ENCODE measurements at places on chromosomes 12 and 14. TPM values are rescaled to one million over a fixed set of nuclear protein-coding genes. Genes with fewer than 3 reads are reported as not detected.

GRCh38 chr14:40463886-40464285, 1031.7 kb upstream of the FBXO33 start:
- no peak for DNase-seq

DNA sequence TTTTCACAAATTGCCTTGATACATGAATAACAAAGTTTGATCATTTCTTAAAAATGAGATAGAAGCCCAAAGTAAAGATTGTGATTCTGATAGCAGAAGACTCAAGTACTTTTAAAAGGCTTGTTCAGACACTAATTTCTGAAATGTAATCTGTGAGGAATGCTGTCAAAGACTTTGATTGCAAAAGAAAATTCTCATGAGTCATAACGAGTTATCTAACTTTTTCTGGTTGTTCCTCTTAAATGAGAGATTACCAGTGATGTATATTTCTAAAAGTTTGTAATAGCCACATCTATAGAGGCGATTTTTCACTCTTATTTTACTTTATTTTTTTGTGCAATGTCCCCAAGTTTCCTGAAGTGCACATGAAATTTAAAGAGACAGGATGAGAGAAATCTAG, 7.0 kb downstream of the PYGL start:
- peak; percentile 44 for DNase-seq

GRCh38 chr12:109503611-109504010, 26.2 kb downstream of the UBE3B start:
- DNase-seq = no peak

DNA sequence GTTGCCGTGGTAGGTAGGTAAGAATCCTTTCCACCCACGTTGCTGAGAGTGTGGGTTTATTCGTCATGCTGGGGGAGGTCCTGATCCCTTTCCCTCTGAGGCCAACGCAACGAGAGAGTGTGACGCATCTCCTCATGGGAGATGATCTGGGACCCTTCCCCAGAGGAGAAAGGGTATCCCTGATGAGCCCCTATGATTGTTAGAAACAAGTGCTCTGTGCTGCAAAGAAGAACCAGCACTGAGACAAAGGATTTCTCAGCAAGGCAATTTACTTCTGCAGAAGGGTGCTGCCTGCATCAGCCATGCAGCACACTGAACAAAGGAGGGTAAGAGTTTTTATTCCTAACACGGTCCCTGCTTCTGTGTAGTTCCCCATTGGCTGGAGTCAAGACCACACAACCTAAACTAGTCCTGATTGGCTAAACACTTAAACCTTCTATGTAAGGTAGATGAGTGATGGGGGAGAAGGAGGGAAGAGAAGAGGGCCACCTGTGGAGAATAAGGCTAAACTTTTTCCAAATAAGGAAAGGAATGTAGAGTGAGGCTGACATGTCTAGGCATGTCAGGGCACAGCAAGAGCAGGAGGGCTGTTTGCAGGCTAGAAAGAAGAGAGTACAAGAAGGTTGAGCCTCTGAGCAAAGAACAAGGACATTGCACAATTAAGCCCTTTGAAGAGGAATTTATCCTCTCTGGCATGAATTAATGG, 21.3 kb downstream of the CLEC2A start:
- DNase-seq = peak; percentile 15

GRCh38 chr12:84976133-84976532, 59.9 kb downstream of the TSPAN19 start:
- DNase-seq = no peak

GRCh38 chr12:51677284-51677968, 86.4 kb downstream of the SCN8A start:
- DNase-seq = no peak

GRCh38 chr12:3145033-3145432, 67.9 kb downstream of the TSPAN9 start:
- DNase-seq = no peak

DNA sequence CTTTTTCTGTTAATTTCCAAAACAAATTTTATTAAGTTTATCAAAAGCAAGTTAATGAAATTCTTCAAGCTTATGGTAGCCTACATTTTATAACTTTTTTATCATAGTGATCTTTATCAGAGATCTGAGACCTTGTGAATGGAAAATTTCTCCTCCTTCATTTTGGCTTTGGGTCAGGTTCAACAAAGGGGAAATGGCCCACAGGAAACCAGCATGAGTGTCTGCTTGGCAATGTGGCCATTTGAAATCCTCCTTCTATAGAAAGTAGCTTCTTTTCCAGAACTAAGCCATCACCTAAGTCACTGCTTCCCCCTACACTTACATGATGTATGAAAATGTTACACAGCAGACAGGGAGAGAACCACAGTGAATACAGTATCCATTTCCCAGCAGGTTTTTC, 1.6 kb downstream of the RHOJ start:
- DNase-seq = no peak

GRCh38 chr14:57771801-57772200, 94.1 kb downstream of the SLC35F4 start:
- no peak for DNase-seq

GRCh38 chr12:6336889-6337853, 4.7 kb downstream of the TNFRSF1A start:
- DNase-seq = peak; percentile 53

GRCh38 chr14:61513986-61514830, 181.1 kb upstream of the HIF1A start:
- peak; percentile 58 for DNase-seq

- peak; percentile 81 for DNase-seq
Observed at GRCh38 chr12:18747895-18748294, 10.0 kb downstream of the CAPZA3 start.

GRCh38 chr14:101065246-101065645, 161.7 kb upstream of the RTL1 start:
- no peak for DNase-seq

DNA sequence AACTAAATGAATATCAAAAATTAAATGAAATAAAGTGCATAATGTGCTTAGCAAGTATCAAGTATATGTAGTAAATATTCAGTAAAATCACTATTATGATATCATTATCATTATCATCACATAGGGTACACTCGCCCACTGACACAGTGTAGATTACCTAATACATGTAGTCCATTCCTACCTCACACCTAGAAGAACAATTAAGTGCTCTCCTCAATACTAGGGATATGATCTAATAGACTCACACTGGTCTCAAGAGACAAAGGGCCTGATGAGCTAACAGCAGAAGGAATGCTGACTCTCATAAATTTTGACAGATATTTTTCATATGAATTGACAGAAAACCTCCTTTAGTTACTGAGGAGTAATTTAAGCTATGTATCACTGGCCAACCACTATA, 29.1 kb downstream of the FSCB start:
- no peak for DNase-seq

DNA sequence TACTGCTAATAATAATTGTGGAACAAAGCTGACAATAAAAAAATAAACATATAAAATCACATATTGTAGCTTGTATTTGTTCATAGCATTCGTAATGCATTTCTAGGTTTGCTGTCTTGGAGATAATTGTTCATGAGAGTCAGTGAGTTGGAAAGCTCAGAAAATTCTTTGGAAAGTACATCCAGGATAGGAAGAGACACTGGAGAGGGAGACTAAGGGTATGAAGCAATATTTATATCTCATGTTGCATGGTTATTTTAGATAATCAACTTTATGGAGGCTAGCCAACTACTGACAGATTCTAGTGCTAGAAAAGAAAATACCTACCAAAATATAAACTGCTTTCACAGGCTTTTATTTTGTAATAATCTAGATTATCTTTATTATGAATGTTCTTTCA, 1095.2 kb downstream of the FSCB start:
- DNase-seq = no peak

- DNase-seq = no peak
Observed at GRCh38 chr12:93456077-93456476, 11.2 kb upstream of the MRPL42 start.

GRCh38 chr12:11658791-11659190, 9.3 kb downstream of the ETV6 start:
- DNase-seq = peak; percentile 80

GRCh38 chr14:70904373-70904772, 2.9 kb upstream of the PCNX1 start:
- no peak for DNase-seq

- no peak for DNase-seq
Observed at GRCh38 chr12:51349026-51349425, 2.5 kb upstream of the CELA1 start.

The SERPINA12 gene
- not detected for total RNA-seq

The CACNA1C gene
- total RNA-seq = not detected

The TSHR gene
- not detected for total RNA-seq

The SERPINA5 gene
- total RNA-seq = not detected

The LHX5 gene
- not detected for total RNA-seq

The OXA1L gene
- total RNA-seq = 207 TPM

The PMEL gene
- total RNA-seq = 1.1 TPM

The PLBD1 gene
- total RNA-seq = not detected

The LRRK2 gene
- 0.90 TPM for total RNA-seq

Data from HT1080 (cell line).